Activated naive CD4-positive, alpha-beta T cell (primary cell): ENCODE measurements at places on chromosomes 3 and 15.

DNA sequence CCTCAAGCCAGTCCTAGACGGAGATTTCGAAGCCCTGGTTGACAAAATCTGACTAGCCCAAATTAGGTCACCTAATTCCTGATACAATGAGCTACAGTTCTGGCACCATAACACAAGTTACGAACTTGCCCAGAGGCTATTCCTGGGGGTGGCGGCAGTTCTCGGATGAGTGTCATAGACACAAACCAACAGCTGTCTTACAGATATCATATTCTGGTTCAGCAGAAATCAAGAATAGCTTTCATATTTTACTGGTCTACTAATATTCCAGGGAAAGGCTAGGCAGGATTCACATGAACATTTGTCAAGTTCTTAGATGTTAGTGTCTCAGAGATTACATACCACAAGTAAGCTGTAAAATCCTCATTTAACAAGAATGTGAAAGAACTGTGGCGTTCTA is 8.8 kb downstream of the ANAPC13 start:
- DNase-seq, result no peak

- DNase-seq, result no peak
Measured at GRCh38 chr15:26087881-26088280, 224.8 kb upstream of the ATP10A start.

- DNase-seq, result no peak
Measured at GRCh38 chr3:177062052-177062732, 135.1 kb downstream of the TBL1XR1 start.

GRCh38 chr3:80391573-80391972 is 623.8 kb upstream of the ROBO1 start:
- DNase-seq, result no peak

DNA sequence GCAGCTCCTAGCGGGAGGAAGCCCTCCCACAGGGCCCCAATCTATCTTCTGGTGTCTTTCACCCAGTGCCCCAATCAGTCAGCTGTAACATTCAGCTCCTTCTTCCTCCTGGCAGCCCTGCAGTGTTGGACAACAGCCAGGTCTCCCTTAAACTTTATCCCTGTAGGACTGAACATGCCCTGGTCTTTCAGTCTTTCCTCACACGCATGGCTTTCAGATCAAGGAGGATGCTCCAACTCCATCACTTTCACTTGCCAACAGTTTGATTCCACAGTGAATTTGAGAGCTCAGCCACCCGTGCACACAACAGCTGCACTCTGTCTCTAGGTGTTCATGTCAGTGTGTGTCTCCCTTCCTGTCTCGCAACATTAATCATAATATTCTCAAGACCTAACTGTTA is 28.5 kb upstream of the LRRC34 start:
- DNase-seq, result no peak
